NT2/D1 (cell line): ENCODE measurements at places on chromosomes 7 and 10.
A peak's percentile ranks its signal among the peaks of the same experiment; 100 is the strongest.

DNA sequence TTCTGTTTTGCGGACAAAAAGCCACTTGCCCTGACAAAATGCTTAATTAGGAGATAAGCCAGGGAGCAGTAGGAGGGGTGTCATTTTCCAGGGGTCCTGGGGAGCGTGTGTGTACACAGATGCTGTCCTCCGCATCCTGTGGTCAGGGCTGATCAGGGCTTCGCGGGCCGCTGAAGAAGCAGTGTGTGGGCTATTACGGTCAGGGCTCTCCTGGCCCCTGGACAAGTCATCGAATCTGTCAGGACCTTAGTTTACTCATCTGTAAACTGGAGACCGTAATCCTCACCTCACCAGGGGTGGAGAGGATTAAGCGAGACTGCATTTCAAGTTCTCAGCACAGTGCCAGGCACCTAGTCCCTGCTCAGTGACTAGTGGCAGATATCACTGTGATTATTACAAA is 26.0 kb upstream of the MXI1 start:
- no peak for DNase-seq

DNA sequence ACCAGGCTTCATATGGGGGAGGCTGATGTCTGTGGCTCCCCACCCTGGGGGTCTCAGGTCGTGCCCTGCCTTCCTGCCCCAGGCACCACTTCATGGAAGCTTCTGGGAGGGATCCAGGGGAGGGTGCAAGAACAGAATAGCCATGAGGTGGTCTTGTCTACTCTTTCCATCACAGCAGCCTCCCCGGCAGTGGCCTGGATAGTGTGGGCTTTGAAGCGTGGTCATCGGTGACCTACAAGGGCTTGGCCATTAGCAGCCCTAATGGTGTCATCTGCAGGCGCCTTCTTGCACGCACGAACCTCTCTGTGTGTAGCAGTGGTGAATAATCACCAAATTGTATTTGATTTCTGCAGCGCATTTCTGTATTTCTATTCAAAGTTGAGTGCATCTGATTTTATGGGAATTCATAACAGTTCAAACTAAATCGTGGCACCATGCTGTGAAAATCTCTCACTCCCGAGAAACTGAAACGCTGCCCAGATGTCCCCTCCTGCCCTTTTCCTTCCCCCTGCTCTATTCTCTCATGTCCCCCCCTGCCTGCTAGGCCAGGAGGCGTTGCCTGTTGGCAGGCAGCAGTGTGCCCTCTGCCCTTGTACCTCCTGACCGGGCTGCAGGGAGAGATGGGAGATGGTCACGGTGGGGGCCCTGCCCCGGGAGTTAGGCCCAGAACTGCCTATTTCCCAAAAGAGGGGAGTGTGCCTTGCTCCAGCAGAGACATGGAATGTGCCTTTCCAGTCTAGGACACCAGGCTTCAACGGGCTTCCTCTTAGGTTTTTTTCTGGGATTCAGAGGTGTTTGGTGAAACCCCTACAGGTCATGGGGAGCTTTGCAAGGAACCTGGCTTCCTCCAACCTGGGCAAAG is 34.8 kb downstream of the CDH23 start:
- no peak for DNase-seq

DNA sequence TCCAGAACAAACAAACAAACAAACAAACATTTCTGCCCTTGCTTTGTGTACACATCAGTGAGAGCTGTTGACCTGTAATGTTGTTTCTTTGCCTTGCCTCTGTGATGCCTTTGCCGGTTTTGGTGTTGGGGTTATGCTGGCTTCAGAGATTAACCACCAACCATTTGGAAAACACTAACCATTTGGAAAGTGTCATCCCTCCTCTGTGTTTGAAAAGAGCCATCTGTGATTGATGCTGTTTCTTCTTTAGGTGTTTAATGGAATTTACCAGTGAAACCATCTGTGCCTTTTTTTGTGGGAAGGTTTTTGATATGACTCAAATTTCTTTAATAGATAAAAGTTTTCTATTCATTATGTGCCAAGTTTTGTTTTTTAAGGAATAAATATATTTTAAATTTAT is 46.5 kb downstream of the INPP5A start:
- DNase-seq, result no peak

- DNase-seq, result no peak
These were observed 15.5 kb downstream of the CARD11 start for GRCh38 chr7:3028071-3028757.

DNA sequence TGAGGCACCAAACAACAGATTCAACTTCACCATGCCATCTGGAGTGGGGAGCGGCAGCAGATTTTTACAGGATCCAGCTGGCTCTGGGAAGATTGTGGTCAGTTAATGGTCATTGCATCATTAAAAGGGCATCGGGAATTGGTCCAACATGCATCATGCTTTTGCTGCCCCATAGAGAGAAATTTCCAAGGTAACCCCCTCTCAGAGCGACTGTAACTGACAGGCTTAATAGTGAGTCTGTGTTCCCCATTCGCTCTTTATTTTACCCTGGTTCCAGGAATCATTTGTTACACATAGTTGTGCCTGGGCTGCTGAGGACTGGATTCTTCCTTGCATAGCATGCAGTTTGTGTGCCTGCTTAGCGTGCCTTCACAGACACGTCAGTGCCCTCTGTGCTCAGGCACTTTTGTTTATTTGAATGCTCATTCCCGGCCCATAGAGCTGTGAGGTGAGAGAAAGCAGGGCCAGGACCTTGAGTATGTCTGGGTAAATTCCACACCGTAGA is 49.9 kb downstream of the CDHR3 start:
- no peak for DNase-seq

DNA sequence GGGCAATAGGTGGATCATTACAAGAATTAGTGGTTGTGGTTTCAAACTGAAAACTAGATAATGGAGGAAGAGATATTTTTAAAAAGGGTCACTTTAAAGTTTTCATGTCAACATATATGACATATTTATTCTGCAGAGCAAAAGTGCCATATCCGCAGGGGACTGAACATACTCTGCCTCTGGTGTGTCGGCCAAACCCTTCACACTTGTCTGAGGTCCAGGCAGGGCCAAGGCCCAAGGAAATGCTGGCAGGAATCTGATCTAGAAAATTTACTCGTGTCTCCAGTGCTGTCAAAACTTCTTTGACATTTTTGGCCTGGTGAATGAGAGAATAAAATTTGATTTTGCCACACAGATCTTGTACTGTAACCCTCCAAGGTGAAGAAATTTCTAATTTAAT is 562.3 kb downstream of the CCSER2 start:
- DNase-seq, result no peak

DNA sequence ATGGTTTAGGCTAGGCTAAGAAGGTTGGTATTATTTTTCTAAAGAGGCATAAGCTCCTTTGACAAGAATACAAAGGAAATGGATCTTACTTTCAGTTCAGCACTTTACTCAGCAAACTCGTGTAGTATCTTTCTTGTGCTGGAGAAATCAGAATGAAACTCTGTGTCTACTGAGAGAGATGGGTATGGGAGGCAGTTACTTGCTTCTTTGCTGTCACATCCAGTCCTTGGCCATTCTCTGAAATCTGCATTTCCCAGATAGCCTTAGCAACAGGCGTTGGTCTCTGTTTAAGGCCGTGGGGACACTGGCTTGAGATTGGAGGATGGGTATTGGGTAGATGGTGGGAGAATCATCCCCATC is 180.5 kb downstream of the NRP1 start:
- no peak for DNase-seq

- no peak for DNase-seq
These were observed 604.0 kb downstream of the LRMDA start for GRCh38 chr10:76035206-76036110.

GRCh38 chr10:24434961-24435360 is 226.0 kb downstream of the KIAA1217 start:
- DNase-seq, result no peak

- DNase-seq, result peak; percentile 38
These were observed 22.7 kb downstream of the DYNC1I1 start for GRCh38 chr7:95794917-95795515.

GRCh38 chr10:121524157-121524817 is 74.0 kb downstream of the FGFR2 start:
- no peak for DNase-seq

DNA sequence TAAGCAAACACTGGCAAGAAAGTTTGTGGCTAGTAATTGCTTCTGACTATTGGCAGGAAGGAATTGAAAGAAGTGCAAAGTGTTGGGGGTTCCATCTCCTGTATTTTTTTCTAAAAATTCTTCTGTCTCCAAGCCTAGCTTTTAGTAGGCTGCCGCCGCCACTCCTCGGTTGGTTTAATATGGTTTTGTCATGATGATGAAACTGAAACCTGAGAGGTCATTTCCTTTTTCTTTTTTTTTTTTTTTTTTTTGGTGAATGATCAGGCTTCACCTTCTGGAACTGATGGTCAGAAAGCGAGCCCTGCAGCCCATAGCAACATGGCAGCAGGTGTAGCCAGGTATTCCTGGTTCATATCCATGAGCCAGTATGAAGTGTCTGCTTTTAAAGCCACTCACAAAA is 75.3 kb upstream of the AGBL3 start:
- DNase-seq, result no peak

DNA sequence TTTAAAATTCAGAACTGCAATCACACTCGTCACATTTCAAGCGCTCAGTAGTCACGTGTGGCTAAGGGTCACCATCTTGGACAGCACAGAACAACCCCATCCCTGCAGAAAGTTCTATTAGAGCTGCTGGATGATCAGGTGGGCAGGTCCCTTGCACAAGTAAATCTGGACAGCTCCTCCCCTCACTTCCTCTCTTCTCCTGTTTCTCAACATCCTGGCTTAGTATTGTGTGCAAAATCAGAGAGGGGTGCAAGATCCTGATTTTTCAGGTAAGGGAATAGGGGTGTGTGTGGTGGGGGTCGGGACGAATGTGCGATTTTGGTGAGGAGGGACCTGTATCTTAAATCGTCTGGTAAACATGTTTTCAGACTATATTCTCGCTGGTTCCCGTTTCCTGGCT is at the start of gene GIMAP4:
TSS of gene GIMAP4 (plus strand) at position 222 of the 400 bp plus-strand sequence. CDS start 2,512 bp downstream, outside the sequence.
- DNase-seq, result no peak

DNA sequence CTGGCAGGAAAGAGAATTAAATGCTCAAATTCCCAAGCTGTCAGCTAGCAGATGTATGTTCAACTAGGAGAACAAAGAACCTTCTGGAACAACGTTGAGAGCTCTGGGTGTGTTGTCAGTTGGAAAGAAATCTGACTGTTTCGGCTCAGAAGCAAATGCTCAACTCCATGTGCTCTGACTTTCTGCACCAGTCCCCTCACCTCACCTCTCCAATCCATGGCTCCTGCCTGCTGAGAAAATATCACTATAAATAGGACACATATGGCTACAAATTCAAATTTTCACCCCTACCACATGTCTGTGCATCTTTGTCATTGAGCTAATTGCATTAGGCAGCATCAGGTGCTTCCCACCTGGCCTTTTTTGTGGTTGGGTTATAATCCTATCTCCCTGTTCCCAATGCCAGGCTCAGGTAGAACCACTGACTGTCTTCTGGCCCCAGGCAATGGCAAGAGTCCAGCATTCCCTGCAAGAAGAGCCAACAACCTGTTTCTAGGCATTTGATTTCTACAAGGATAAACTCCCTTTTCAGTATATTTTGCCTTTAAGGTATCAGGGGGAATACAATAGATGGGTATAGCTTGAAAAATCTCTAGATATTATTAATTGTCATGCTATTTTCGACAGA is 142.6 kb upstream of the LSM8 start:
- DNase-seq, result no peak

DNA sequence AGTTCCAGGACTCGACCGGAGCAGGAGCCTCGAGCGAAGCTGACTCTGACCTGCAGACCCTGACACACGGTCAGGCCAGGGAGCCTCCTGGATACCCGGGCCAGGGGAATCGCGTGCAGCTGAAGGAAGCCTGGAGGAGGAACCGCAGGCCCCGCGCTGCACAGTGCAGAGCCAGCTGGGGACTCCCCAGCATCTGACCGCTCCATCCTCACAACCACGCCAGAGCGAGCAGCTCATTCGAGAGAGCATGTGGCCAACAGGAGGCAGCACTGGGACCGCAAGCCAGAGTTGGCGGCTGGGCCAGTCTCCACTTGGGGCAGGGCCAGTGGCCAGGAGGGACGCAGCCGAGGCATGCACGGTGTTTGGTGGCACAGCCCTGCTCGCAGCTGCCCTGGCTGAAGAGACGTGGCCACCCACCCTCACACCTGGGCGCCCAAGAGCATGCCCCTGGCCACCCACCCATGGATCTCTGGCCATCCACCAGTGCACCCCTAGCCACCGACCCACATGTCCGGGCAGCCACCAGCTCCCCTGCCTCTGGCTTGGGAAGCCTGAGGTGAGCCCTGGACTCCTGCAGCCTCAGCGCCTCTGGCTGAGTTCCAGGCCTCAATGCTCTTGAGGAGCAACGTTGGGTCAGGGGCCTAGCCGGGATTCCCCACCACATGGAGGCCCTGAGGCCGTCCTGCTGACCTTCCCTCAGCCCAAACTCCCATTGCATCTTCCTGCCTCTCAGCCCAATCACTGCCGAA is 213.9 kb downstream of the ELFN1 start:
- peak; percentile 23 for DNase-seq

GRCh38 chr10:128187788-128188185 is 61.6 kb upstream of the MKI67 start:
- DNase-seq, result no peak

DNA sequence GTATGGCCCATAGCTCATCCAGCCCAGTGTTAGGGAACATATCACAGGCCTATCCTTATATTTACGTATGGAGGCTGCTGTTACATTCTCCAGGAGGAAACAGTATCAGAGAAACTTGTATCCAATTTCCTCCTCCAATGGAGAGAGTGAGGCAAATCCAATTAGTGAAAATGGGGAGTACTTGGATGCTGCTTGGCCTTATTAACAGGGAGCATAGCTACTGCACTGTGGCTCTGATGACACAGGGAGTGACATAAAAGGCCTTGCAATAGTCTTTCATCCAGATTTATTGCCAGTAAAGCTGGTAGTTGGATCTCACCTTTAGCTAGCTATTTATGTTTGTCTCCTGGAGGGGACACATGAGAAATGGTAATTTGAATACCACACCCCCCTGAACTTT is 313.2 kb upstream of the MTPN start:
- no peak for DNase-seq

- no peak for DNase-seq
These were observed 21.0 kb upstream of the EPC1 start for GRCh38 chr10:32367793-32368453.

DNA sequence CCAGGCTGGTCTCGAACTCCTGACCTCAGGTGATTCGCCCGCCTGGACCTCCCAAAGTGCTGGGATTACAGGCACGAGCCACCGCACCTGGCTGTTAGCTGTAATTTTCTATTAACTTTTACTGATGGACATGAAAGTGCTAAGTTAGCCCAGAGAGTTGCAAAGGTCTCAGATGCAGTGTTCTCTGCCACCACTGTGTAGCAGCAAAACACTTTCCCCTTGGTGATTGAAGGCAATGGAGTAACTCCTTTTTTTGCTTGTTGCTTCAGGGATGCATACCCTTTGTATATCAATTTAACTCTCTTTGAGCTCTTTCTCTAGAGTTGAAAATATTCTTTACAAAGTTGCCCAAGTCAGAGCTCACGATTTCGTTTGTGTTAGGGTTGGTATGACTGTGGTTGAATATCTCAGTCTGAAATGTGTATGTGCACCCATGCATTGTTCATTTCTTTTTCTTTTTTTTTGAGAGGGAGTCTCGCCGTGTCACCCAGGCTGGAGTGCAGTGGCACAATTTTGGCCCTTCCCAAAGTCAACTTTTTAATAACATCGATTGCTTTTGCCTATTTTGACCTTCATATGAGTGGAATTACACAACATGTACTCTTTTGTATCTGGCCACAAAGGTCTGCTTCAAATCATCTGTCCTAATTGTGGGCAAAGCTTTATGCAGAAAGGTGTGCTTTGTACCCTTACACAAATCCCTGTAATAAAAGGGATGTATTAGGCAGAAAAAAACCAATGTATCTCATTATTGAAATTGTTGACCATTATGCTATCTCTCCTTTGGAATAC is 52.6 kb downstream of the GTF2I start:
- no peak for DNase-seq
